ENCODE measurements at places on chromosomes 3 and 15.
A peak's percentile ranks its signal among the peaks of the same experiment; 100 is the strongest.

GRCh38 chr3:30438126-30438525 lies 168.3 kb upstream of the TGFBR2 start:
- DNase-seq: no peak

- no peak for DNase-seq
These were observed 56.3 kb upstream of the CSPG5 start for GRCh38 chr3:47634996-47635395.

DNA sequence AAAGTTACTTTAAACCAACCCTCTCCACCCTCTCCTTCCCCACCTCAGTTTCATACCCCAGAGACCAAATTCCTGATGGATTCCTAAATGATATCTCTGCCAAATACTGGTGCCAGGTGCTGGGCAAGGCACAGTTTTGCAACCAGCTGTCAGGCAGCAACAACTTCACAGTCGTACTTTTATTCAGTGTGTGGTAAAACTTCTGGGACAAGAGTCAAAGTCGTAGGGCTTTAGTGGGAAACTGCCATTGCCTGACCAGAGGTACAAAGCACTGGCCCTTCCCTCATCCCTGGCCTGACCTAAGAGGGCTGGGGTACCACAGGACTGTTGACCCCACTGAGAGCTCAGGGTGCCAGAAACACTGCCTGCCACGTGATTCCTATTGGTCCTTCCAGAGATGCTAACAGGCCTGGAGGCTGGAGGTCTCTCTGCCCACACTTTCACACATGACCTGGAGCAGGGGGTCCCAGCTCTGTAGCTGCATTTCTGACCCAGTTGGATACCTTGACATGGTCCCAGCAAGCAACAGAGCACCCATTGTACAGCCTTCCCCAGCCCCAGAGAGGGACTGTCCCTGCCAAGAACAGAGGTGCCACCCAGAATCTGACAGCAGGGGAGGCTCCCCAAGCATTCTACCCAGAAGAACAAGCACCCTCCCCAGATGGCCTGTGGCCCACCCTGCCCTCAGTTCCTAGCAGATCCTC lies 59.9 kb downstream of the LIPC start:
- no peak for DNase-seq

DNA sequence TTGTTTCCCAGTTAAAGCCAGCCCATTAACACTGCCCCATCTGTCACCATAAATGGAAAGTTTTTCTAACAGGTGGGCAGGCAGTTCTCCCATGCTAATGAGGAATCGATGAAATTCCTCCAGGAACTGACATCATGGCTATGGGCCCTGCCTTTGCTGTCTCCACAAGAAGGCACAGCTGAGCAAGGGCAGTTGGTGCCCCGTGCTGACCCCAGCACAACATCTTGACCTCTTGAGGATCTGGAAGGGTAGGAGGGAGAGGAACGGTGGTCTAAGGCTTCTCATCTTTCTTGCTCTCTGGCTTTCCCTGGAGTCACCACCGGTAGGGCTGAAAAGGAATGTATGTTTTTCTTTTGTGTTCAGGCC lies 46.7 kb downstream of the CHCHD6 start:
- DNase-seq: no peak

DNA sequence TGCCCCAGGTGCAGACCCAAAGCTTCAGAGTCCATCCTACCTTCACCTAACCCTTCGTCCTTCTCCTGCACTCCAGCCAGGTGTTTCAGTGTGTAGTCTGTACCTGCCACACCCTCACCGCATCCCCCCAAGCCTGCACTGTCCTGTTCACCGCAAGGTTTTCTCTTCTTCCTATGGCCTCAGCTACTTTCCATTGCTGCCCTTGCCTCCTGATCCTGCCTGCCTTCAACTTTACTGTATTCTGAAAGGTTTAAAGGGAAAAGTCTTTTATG lies 9.3 kb downstream of the GPR160 start:
- no peak for DNase-seq

GRCh38 chr15:100572362-100572983 lies 29.5 kb downstream of the LINS1 start:
- DNase-seq: no peak

DNA sequence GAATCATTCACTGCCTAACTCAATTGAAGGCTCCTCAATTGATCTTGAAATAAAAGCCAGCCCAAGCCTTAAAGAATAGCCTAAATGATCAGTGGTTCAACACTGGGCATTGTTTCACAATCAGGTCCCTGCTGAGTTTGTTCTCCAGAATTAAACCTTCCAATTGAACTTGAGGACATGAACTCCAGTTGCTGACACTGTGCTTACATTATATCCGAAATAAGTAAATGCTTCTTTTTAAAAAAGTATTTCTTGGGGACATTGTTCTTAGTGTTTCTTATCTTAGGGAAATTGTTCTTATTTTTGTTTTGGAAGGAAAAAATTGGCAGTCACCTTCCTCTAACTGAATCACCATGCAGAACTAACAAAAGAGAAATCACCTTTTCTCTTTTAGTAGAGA lies 450.2 kb downstream of the RBMS3 start:
- no peak for DNase-seq

DNA sequence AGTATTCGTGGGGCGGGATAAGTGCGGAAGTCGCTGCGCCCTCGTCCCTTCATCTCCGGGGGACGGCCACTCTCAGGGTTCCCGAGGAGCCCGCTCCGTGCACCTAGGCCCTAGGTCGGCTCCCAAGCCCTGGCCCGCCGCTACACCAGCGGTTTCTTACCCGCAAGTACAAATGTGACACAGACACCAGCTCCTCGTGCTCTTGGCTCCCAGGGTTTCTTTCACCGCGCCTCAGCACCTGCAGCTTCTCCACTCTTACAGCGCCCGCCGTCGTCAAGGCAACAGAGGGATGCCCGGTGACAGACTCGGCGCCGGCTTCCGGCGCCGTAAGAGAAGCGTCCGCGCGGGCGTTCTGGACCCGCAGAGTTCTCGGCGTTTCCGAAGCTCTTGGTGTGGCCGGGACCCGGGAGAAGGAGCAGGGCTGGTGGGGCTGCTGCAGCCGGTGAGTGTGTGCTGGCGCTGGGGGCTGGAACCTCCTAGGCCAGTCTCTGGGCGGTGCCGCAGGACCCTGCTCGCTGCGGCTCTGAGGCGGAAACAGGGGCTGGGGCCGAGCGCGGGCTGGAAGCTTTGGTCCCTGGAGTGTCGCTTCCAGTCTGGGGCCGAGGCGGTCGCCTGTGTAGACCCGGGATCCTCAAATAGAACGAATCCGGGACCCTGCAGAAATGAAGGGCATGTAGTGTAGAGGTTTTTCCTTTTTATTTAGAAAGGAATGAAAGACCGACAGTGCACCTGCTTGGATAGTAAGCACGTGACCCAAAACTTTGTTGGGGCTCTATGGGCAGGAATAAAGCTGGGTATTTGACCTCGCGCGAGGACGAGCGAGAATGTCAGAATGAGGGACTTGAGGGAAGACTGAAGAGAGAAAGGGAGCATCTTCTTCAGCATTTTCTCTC lies 155.4 kb upstream of the GOLGA6L4 start:
- DNase-seq: peak; percentile 21

DNA sequence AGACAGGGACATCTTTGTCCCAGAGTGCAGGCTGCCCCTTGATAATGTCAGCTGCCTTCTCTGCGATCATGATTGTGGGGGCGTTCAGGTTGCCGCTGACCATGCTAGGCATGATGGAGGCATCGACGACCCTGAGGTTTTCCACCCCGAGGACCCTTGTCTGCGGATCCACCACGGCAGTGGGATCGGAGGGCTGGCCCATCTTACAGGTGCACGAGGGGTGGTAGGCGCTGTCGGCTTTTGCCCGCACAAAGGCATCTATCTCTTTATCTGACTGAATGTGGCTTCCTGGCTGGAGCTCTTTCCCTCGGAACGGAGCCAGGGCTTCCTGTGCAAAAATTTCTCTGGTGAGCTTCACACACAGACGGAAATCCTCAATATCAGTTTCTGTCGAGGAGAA lies 28.4 kb downstream of the CHDH start:
- no peak for DNase-seq

DNA sequence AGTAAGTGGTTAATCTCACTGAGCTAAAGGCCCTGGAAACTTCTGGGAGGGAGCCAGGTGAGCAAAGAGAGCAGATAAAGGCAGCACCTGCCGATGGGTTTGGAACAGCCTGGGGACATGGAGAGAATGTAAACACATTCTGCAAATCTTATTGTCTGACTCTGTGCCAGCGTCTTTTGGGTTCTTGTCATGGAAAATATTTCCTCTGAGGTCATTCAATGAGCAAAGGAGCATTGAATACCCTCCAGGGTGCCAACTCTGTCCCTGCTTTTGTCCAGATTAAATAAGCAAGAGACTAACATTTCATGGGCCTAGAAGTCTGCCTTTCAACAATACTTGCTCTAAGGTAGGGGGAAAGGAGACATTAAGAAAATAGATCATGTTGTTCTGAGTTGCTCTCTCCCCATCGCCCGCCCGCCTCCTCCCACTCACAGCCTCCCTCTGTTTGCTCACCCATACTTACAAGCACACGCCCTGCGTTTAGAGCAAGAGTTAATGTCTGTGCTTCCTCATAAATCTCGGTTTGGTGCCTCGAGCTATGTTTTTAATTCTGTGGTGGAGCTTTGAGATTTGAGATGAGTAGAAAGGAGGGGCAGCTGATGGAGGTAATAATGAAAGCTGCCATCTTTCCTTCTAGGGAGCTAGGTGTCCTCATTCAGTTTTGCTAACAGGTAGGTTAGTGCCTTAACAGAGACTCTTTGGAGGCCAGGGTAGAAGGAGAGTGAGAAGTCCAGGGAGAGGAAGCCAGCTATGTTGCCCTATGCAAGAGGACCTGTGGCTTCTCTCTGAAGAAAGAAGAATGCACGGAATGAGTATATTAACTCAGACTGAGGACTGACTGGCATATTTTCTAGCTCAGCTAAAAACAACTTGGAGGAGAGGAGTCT lies 132.9 kb downstream of the TPRG1 start:
- no peak for DNase-seq

DNA sequence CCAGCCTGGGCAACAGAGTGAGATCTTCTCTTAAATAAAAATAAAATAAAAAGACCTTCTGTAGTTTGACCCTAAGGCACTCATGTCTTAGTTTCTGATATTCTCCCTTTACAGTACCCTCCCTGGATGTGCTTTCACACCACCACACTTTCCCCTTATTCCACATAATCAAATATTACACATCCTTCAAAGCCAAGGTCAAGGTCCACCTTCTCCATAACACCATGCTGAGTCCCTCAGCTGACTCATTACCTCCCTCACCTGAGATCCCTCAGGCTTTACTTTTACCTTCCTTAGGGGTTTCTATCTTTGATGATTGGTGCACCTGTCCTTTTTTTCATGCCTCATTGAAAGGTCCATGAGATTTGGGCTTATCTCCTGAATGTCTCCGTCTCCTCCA lies 25.5 kb upstream of the MNS1 start:
- no peak for DNase-seq

DNA sequence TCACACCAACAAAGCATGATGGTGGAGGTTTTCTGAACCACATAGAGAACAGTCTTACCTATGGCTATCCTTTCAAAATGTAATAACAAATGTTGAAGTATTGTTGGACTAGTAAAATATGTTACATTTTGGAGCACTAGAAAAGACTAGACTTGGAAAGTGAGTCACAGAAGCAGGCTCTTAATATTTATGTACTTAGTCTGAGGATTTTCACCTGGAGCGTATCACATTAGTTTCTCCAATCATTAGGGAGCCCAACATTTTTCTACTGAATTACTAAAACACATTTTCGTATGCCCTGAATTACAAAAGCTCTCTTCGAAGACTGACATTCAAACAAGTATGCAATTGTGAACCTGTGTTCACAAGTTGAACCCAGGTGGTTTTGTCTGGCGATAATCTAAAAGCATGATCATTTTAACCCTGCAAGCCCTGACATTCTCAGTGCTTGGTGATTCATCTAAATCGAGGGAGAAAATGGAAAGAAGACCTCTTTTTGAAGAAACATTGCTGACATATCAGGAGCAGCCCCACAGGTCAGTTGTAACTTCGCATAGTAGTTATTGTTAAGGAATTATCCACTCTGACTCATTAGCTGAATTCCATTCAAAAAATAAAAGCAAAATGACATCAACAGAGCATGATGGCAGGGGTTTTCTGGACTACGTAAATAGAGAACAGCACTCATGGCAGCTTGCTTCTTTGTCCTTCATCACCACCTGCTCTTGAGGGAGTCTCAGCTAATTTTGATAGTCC lies 679.8 kb upstream of the NECTIN3 start:
- DNase-seq: no peak

- DNase-seq: peak; percentile 28
These were observed 40.4 kb downstream of the DNAJB8 start for GRCh38 chr3:128426128-128426921.

GRCh38 chr3:120407508-120408287 lies 43.1 kb downstream of the FSTL1 start:
- no peak for DNase-seq

- no peak for DNase-seq
These were observed 12.0 kb downstream of the MRPL46 start for GRCh38 chr15:88454867-88455810.

DNA sequence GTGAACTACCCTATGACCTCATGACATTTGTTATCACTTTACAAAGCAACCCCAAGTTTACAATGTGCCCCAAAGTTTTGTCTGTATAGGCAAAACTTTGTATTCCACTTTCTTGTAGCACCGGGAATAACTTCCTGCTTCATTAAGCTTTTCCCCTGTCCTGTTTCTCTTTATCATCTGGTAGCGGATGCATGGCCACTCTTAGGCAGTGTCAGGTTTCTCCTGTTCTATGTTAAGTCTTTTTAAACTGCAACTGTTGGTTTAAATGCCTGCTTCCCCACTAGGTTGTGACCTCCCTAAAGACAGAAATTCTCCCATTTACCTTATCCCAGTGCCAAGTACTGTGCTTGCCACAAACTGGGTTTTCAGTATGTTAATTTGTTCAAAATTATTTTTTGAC lies 433.6 kb upstream of the DPH6 start:
- no peak for DNase-seq

GRCh38 chr3:156898296-156898880 lies 72.2 kb downstream of the LEKR1 start:
- DNase-seq: no peak

GRCh38 chr3:13159890-13160289 lies 86.7 kb upstream of the IQSEC1 start:
- no peak for DNase-seq

Measured in stimulated activated CD4-positive, alpha-beta T cell treated with anti-CD3 and anti-CD28 coated beads, TNF-alpha, amount 100 ng/mL, for 1 hour (primary cell).